ENCODE measurements at places on chromosomes 1 and 21. TPM values are rescaled to one million over a fixed set of nuclear protein-coding genes. Genes with fewer than 3 reads are reported as not detected.

BACE2 gene
- total RNA-seq: not detected

LCE1F gene
- total RNA-seq: not detected

HSD3B2 gene
- total RNA-seq: not detected

FHL3 gene
- total RNA-seq: 3.7 TPM

FCAMR gene
- not detected for total RNA-seq

PLCH2 gene
- total RNA-seq: 47.6 TPM

HSPB7 gene
- total RNA-seq: not detected

OR2T33 gene
- 0.25 TPM for total RNA-seq

FCRL5 gene
- total RNA-seq: not detected
